ENCODE measurements at places on chromosomes 2 and 18. TPM values are rescaled to one million over a fixed set of nuclear protein-coding genes. Genes with fewer than 3 reads are reported as not detected.

The SH3YL1 gene
- total RNA-seq: 60.1 TPM

The INHBB gene
- 2.8 TPM for total RNA-seq

The ARHGAP15 gene
- 53.1 TPM for total RNA-seq

The CYB5A gene
- total RNA-seq: 95.7 TPM

The CRACDL gene
- 1.9 TPM for total RNA-seq

The TLK1 gene
- 32.0 TPM for total RNA-seq

The G6PC2 gene
- not detected for total RNA-seq

The TET3 gene
- total RNA-seq: 13.1 TPM

The CD207 gene
- 0.06 TPM for total RNA-seq

The HAAO gene
- total RNA-seq: 12.7 TPM

The SERPINB10 gene
- 0.33 TPM for total RNA-seq

The IL1F10 gene
- not detected for total RNA-seq

The TXNDC2 gene
- total RNA-seq: not detected

DNA sequence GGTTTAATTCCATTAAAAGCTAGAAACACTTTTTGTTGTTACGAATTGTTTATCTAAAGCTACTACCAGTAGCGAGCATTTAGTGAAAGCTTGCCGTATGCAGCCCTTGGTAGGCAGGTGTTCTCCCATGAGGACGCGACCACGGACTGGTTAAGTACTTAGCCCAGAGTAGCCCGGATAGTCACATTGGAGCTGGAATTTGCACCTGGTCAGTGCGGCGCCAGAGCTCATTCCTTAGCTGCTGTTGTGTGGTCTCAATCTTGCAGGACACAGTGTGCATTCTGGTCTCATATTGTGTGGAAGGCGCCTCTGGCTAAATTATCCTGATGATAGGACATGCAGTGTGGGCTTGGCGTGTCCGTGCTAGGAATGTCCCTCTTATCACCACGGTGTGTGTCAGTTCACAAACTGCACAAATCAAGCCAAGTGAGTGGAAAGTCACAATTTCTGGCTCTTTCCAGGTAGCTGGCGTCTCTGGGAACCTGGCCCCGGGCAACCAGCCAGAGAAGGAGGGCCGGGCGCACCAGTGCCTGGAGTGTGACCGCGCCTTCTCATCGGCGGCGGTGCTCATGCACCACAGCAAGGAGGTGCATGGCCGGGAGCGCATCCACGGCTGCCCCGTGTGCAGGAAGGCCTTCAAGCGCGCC, 133.3 kb downstream of the ZNF236 start:
- no peak for DNase-seq

GRCh38 chr2:132977812-132978529, 308.0 kb upstream of the LYPD1 start:
- no peak for DNase-seq

GRCh38 chr18:33749834-33750233, 171.8 kb downstream of the ASXL3 start:
- no peak for DNase-seq

DNA sequence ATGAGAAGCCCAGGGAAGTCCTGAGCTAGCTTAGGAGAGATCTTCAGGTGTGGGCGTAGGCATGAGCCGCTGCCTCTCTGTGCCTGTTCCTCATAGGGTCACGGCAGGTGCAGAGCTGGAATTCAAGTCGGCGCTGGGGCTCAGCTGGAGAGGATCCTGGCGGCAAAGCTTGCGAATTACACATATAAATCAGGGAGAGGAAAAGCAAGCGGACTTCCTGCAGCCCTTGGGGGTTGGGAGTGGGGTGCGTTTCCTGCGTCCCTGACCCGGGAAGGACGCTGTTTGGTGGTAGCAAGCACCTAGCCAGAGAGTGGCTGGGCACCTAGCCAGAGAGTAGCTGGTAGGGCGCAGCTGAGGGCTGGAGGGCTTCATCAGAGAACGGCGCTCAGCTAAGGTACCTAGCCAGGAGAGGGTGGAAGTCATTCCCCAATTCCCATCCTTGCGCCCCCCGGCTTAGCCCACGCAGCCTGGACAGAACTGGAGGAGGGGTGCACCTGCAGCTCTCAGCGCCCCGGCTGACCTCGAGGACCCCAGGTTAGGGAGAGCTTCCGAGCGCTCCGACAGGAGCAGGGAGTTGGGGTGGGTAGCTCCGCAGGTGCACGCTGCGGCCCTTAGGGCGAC, 459 bp upstream of the EFR3B start:
- DNase-seq: no peak

GRCh38 chr2:120236316-120236715, 13.1 kb upstream of the TMEM185B start:
- no peak for DNase-seq

DNA sequence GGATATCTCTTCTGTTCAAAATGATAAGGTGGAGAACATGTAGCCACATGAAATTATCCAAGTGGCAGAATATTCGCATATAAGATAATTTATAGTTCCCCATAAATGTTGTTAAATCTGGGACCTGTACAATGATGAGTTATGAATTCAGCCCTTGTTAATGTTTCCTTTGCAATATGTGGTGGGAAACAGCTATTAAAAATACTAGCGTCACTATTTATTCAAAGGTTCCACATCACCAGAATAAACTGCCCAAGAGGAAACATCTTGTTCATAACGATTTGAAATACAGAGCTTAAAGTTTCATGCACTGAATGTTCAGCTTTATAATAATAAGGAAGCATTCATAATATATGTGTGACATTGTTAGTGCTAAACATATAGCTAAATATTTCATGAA, 223.9 kb upstream of the TCF4 start:
- DNase-seq: no peak

DNA sequence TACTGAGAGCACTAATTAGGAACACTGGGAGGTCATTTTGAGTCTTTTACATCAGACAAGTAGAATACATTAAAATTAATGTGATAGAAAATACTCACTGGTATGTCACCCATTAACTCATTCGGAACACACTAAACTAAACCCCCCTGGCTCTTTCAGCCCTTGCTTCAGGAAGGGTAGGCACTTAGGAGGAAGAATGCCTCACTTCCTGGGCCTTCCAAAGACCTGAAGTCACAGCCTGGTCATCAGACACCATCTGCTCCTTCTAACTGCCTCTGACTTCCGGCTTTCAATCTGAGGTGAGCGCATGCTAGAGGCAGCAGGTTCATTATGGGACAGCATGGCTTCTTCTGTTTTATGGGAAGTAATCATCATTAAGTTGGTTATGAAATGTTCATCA, 451.4 kb downstream of the PID1 start:
- no peak for DNase-seq

DNA sequence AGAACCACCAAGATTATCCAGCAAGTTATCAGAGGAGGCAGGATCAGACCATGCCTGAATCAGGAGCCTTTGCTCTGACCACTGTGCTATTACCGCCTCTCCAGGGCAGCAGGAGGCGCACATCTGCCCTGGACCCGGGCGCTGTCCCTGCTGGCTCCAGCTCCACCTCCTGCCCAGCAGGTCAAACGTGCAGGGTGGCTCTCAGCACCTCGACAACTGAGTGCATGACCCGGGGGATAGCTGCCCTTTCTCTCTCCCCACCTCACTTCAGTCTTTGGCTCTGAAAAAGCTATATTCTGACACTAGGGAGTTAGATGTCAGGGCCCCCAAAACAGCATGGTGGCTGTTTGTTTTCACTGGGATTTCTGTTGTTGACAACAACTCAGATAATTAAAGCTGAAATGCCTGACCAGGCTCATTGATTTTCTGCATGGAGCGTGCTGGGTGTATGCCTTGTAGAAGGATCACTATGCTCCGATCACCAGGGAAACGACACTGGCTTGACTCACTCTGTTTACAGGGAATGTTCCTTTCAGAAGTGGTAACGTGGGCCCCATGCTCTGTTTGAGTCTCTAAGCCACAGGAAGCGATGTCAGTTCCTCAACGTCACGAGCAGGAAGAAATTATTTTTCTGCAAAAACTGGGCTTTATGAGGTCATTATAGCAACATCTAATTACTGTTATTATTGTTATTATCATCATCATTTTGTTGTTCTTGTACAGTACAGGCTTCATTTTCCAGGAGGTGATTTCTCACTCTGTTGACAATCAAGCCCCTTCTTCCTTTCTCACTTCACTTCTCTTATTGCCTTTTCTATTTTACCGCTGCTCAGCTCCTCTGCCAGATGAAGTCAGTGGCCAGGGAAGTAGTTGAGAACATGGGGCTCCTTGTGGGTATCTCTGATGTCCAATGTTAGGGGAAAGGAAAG, 125.6 kb downstream of the PLB1 start:
- DNase-seq: peak; percentile 62

DNA sequence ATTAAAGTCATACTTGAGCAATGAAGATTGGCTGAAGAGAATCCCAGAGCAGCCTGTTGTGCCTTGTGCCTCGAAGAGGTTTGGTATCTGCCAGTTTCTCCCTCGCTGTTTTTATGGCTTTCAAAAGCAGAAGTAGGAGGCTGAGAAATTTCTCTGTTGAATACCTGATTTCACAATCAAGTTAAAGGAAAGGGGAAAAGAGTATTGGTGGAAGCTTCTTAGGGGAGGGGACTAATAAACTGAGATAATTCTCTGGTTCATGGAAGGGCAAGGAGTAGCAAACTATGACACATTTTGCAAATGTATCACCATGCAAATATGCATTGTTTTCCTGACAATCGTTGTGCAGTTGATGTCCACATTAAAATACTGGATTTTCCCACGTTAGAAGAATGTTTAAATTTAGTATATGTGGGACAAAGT, at the start of gene IL1B:
TSS of gene IL1B (minus strand) at position 85 of the 423 bp plus-strand sequence. CDS start 550 bp downstream, outside the sequence.
- DNase-seq: no peak

- no peak for DNase-seq
Measured at GRCh38 chr2:158602027-158602426, 145.3 kb downstream of the PKP4 start.

DNA sequence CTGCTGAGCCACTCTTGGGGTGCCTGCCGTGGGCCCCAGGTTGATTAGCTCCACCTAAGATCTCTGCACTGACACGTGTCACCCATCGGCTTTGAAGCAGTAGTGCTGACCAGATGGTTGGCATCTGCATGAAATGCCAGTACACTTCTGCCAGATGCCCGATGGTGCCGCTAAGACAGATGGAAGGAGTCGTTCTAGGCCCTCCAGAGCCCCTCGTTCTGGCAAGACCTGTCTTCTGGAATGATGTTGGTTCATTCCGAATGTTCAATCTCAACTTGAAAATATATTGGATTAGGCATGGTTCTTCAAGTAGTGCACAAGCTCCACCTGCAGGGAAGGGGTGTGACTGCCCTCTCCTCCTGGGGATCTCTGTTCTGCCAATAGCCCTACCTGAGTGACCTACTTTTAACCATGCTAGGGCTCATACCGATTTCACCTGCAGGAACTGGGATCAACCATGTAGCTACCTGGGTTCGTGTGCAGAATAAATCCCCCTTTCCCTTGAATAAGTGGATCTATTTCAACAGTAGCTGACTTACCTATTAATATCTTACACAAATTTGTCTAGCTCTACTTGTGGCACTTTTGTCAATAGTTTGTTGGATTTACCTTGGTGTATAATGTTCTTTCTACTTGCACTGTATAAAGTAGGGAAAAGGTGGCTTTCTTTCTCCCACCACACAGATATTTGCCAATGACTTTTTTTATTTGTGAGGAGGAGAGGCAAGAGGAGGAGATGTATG, 342.6 kb downstream of the CTNNA2 start:
- no peak for DNase-seq

DNA sequence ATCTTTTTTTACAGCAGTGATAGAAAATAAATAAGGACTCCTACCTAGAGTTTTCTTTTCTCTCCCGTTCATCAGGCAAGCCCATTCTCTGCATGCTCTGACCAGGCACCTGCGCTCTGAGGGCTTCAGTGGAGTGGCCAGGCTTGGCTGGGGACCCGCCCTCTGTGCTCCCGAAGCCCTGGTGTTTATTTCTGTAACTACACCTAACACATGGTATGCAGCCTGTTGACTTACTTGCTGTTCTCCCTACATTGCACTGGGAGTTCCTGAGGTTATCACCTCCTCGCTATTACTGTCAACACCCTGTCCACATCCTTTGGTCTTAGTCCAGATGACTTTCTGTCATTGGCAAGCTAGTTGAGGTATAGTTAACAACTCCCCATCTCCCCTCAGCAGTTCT, 317.7 kb downstream of the LPIN1 start:
- no peak for DNase-seq

- DNase-seq: no peak
Measured at GRCh38 chr2:178632729-178633128, 152.5 kb downstream of the PLEKHA3 start.

GRCh38 chr2:143429932-143430679, 300.9 kb downstream of the ARHGAP15 start:
- DNase-seq: no peak

- DNase-seq: no peak
Measured at GRCh38 chr2:159714247-159714930, 2.1 kb downstream of the MARCHF7 start.

GRCh38 chr2:232982926-232983668, 30.0 kb downstream of the NGEF start:
- no peak for DNase-seq

DNA sequence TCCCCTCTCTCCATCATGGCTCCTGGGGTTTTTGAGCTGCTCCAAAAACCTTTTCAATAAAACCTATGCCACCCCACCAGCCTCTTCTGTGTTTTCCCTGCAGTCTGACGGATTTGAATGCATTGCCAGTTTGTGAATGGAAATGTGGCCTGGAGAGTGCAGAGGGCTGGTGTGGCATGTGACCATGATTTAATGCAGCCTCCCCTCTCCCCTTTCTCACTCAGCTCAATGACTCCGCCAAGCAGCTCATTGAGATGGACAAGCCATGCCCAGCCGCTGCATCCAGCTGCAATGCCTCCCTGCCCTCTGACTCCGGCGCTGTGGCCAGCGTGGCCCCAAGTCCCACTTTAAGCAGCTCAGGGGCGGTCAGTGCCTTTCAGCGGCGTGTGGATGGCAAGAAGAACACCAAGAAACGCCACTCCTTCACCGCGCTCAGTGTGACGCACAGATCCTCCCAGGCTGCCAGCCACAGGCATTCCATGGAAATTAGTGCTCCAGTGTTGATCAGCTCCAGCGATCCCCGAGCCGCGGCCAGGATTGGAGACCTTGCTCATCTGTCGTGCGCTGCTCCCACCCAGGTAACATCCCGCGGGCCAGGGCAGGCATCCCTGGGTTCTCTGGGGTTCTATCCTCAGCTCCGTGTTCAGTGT, 215.3 kb downstream of the SEPTIN10 start:
- DNase-seq: no peak

DNA sequence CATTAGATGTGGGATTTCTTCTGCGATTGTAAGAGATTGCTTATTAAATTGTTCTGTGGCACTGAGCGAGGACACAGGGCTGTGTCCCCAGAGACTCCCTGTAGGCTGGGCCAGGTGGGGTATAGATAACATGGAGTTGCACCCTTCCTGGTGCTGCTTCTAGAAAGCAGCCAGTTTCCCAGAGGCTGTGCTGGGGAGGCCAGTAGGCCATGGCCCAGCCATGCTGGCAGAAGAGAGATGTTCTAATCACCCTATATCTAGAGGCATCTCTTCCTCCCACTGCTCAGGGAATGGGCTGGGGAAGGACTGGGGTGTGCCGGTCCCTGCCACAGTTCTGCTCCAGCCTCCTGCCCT, 66.9 kb downstream of the HS1BP3 start:
- no peak for DNase-seq

DNA sequence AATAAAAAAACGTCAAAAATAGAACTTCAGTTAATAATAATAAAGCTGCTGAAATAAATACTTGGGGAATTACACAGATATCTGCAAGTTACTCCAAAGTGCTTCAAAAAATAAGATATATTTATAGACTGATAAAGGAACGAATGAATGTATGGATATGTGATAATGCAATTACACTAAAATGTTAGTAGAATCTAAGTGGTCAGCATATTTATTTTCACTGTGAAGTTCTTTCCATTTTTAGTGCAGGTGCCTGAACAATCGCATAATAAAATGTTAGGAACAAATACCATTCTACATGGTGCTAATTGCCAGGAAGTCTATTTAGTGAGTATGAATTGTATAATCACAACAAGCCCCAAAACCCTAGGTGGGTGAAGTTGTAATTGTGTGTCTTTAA, 169.6 kb upstream of the RGPD4 start:
- DNase-seq: no peak

Data from spinal cord (tissue), 10 donors.